ENCODE measurements at places on chromosomes 6 and 20. TPM values are rescaled to one million over a fixed set of nuclear protein-coding genes. Genes with fewer than 3 reads are reported as not detected.

MAFB gene
- 7.4 TPM for total RNA-seq

CST4 gene
- not detected for total RNA-seq

HDGFL1 gene
- total RNA-seq = not detected

- peak; percentile 59 for DNase-seq
Observed at GRCh38 chr6:50791900-50792508, 26.7 kb upstream of the TFAP2B start.

DNA sequence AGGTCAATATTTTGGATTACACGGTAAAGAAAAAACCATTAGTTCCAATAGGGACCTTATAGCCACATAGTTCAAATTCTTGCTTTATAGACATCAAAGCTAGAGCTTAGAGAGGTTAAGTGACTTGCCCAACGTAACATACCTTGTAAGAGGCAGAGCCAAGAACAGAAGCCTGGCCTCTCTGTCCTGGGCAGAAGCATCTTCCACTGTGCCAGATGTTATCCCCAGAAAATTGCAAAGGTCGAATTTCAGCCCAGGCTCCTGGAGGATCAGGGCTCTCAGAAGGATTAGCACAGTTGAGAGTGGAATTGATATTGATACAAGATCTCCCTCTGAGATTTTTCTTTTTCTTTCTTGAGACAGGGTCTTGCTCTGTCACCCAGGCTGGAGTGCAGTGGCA, 6.1 kb downstream of the SMIM28 start:
- no peak for DNase-seq

- DNase-seq = peak; percentile 56
Observed at GRCh38 chr20:3777716-3778629, 3.3 kb downstream of the SPEF1 start.

GRCh38 chr6:9927275-9927674, 487.6 kb downstream of the TFAP2A start:
- DNase-seq = peak; percentile 55
